ENCODE measurements at places on chromosomes 13 and 19. TPM values are rescaled to one million over a fixed set of nuclear protein-coding genes. Genes with fewer than 3 reads are reported as not detected.

HSPB6 gene
- polyA plus RNA-seq = 397 TPM

BTBD2 gene
- polyA plus RNA-seq = 57.2 TPM

GPR183 gene
- polyA plus RNA-seq = 2.1 TPM

CGB1 gene
- 0.30 TPM for polyA plus RNA-seq

MBD3L2 gene
- polyA plus RNA-seq = not detected

TNNT1 gene
- 587 TPM for polyA plus RNA-seq

ZNF563 gene
- 2.2 TPM for polyA plus RNA-seq

SIGLEC9 gene
- polyA plus RNA-seq = 0.41 TPM

ATP1A3 gene
- polyA plus RNA-seq = 0.52 TPM

MAN2B1 gene
- 21.6 TPM for polyA plus RNA-seq

ZNF433 gene
- polyA plus RNA-seq = 2.9 TPM

ZNF223 gene
- polyA plus RNA-seq = not detected

GFY gene
- polyA plus RNA-seq = not detected
